CD8-positive, alpha-beta memory T cell (primary cell): ENCODE measurements at places on chromosomes 2 and 18. TPM values are rescaled to one million over a fixed set of nuclear protein-coding genes. Genes with fewer than 3 reads are reported as not detected.

DNA sequence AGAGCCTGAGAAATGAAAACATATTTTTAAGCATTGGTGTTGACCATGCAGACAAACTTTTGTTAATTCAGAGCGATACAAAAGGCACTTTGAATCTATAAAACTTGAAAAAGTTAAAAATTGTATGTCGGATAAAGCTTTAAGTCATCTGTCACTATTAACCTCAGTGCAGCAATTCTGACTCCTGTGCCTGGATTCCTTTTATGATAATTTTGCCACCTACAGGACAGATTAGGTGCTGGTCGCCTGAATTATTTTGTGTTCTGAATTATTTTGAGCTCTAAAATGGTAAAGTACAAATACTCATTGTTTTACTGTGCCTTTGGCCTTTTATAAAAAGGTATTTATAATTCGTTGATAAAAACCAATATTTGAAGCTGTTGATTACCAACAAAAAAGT, 19.4 kb upstream of the RNF138 start:
- no peak for DNase-seq
- H3K36me3 ChIP-seq = peaks cover 7% of the 10 kb centered on the region
- H3K27ac ChIP-seq = no peak overlapping the region
- no peaks in the 10 kb centered on the region for H3K27me3 ChIP-seq
- H3K4me3 ChIP-seq = no peak overlapping the region
- no peaks in the 10 kb centered on the region for H3K4me1 ChIP-seq

DNA sequence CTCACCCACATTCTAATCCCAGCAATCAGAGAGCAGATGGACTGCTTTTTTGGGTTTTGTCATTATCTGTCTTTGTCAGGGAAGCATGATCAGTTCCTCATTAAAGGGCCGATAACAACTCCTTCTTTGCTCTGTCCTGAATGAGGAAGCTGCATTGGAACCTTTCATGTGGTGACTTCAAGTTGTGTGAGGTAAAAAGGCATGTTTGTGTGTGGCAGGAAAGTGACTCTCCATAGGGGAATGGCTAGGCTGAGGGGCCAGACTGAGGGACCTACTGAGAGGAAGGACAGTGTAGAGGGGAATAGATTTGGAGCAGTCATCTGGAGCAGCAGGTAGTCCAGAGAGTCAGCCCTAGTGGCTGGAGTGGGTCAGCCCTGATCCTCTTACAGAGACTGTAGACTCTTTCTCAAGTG, 23.6 kb upstream of the LRRTM1 start:
- H3K4me1 ChIP-seq = no peaks in the 10 kb centered on the region
- no peaks in the 10 kb centered on the region for H3K36me3 ChIP-seq
- H3K27me3 ChIP-seq = no peaks in the 10 kb centered on the region
- no peak overlapping the region for H3K27ac ChIP-seq

DNA sequence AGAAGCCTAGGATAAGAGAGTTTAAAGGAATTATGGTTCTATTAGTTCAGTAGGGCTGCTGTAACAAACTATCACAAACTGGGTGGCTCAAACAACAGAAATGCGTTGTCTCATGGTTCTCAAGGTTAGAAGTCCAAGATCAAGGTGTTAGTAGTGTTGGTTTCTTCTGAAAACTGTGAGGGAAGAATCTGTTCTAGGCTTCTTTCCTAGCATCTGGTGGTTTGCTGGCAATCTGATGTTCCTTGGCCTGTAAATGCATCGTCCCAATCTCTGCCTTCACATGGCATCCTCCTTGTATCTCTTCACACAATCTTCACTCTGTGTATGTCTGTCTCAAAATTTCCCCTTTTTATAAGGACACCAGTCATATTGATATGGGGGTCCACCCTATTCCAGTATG, 76.3 kb downstream of the MDH1 start:
- H3K4me3 ChIP-seq = no peak overlapping the region
- H3K36me3 ChIP-seq = no peaks in the 10 kb centered on the region
- no peak for DNase-seq
- H3K4me1 ChIP-seq = no peaks in the 10 kb centered on the region
- no peaks in the 10 kb centered on the region for H3K27me3 ChIP-seq

DNA sequence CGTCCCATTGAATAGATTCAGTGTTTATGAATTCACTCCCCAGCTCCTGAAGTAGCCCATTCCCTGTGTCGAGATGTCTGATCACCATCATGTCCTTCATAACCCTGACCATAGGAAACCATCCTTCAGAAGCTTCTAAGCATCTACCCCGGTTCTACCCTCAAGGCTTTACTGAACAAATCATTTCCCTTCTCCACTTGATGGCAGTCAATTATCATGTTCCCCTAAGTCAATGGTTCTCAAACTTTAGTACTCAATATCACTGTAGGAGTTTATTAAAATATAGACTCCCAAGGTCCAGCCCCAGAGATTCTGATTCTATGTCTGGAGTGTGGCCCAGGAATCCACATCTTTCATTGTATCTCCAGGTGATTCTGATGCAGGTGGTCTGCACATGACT, 228.4 kb upstream of the SP5 start:
- no peak overlapping the region for H3K4me3 ChIP-seq
- no peak for DNase-seq
- H3K27me3 ChIP-seq = no peaks in the 10 kb centered on the region
- no peaks in the 10 kb centered on the region for H3K4me1 ChIP-seq
- H3K36me3 ChIP-seq = no peaks in the 10 kb centered on the region
- no peak overlapping the region for H3K27ac ChIP-seq

DNA sequence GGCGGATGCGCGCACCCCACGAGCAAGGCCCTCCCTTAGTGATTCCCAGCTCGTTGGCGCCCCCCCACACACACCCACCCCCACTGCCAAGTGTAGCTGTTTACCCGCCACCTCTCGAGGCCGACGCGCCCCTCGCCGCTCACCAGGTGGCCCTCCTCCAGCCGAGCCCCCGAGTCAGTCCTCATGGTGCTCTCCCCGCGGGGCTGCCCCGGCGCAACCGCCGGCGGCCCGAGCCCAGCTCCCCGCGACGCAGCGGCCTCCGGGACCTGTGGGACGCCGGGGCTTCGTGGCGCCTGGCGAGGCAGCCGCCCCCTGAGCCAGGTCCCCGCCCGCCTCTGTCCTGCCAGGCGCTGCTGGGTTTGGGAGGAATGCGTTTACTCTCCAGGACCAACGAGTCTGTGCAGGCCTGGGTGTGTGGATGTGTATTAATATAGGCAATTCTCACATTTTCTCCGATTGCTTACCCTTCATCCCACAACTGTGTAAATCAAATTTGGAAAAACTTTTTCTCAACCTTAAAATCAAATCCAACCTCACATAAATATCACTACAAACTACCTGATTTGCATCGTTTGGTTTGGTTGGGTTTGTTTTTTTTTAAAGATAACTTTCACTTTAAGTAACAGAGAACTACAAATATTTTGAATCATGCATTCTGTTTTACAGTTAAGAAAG, at the start of gene TMEM237:
TSS of gene TMEM237 (minus strand) at position 288 of the 675 bp plus-strand sequence. CDS start at position 185, 103 bp downstream.
- H3K36me3 ChIP-seq = no peaks in the 10 kb centered on the region
- H3K4me3 ChIP-seq = peak within 1 kb of the TSS; percentile 98
- H3K27ac ChIP-seq = peak within 1 kb of the TSS; percentile 97
- DNase-seq = peak; percentile 66

GRCh38 chr2:132593171-132593570, 76.8 kb downstream of the LYPD1 start:
- H3K4me3 ChIP-seq = no peak overlapping the region
- no peaks in the 10 kb centered on the region for H3K36me3 ChIP-seq
- no peaks in the 10 kb centered on the region for H3K4me1 ChIP-seq
- no peak overlapping the region for H3K27ac ChIP-seq

GRCh38 chr2:85920810-85921545, 32.2 kb upstream of the ST3GAL5 start:
- H3K36me3 ChIP-seq = no peaks in the 10 kb centered on the region
- no peaks in the 10 kb centered on the region for H3K27me3 ChIP-seq
- H3K4me3 ChIP-seq = no peak overlapping the region
- no peak overlapping the region for H3K27ac ChIP-seq
- H3K4me1 ChIP-seq = no peaks in the 10 kb centered on the region
- no peak for DNase-seq

GRCh38 chr18:23635283-23636070, 27.2 kb downstream of the ANKRD29 start:
- no peak overlapping the region for H3K4me3 ChIP-seq
- peaks cover 3% of the 10 kb centered on the region for H3K27me3 ChIP-seq
- no peak for DNase-seq
- H3K4me1 ChIP-seq = no peaks in the 10 kb centered on the region
- H3K36me3 ChIP-seq = no peaks in the 10 kb centered on the region
- no peak overlapping the region for H3K27ac ChIP-seq

DNA sequence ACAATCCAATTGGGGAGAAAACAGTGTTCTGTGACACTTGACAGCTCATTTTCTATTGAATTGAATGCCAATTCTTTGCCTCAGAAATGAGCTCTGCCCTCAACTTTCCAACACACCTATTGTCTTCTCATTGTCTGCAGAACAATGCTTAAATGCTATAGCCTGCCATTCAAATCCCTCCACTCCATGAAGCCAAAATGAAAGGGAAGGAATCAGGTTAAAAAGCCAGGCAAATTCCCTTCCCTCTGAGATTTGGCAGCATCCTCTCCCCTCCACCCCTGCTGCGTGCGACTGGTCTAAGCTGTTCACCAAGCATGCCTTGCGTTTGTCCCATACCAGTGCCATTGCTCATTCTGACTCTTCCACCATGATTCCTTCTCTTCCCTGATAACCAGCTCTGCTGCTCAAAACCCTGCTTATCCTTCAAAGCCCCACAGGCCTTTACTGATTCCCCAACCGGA, 32.4 kb upstream of the TMEM131 start:
- peaks cover 13% of the 10 kb centered on the region for H3K4me1 ChIP-seq
- H3K36me3 ChIP-seq = no peaks in the 10 kb centered on the region
- DNase-seq = no peak
- no peak overlapping the region for H3K4me3 ChIP-seq
- no peak overlapping the region for H3K27ac ChIP-seq

- DNase-seq = no peak
- no peaks in the 10 kb centered on the region for H3K36me3 ChIP-seq
- H3K4me1 ChIP-seq = no peaks in the 10 kb centered on the region
- no peak overlapping the region for H3K27ac ChIP-seq
These were observed 372.2 kb upstream of the SMIM21 start for GRCh38 chr18:75799449-75800330.

DNA sequence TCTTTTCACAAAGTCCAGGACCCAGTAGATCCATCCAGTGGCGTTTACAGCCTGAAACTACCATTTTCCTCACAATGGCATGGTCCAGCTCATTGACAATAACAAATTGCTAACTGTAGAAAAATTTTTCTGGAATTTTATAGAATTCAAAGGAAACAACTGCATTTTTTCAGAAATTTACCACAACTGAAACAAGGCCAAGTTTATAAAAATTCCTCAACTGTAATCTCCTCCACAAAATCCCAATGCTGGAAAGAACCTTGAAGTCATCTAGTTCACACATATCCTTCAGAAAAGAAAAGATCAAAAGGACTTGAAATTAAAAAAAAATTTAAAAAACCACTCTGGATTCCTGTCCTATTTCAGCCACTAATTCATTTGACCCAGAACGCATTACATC, 226.0 kb upstream of the CTAGE1 start:
- H3K27me3 ChIP-seq = no peaks in the 10 kb centered on the region
- no peak overlapping the region for H3K4me3 ChIP-seq
- DNase-seq = no peak

GRCh38 chr2:10658914-10659257, 30.9 kb downstream of the NOL10 start:
- H3K27ac ChIP-seq = no peak overlapping the region
- peaks cover 8% of the 10 kb centered on the region for H3K4me1 ChIP-seq
- DNase-seq = no peak
- H3K27me3 ChIP-seq = no peaks in the 10 kb centered on the region
- H3K4me3 ChIP-seq = no peak overlapping the region
- peaks cover 10% of the 10 kb centered on the region for H3K36me3 ChIP-seq

DNA sequence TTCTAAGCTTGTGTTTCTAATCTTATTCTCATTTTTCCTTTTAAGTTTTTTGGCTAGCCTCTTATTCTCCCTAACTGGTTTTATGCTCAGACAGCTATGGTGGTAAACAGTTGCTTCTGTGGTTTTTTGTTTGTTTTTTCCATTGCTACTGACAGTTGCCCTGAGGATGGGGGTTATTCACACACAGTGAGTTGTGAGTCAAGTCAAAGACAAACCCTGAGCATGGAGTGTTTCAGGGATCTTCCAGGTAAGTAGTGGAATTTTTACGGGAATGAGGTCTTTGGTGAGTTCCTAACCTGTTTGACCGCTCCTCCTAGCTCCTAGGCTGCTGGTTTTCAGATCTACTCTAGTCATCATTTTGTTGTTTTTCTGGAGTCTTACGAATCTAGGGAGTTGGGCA, 162.8 kb downstream of the ZNF407 start:
- no peaks in the 10 kb centered on the region for H3K27me3 ChIP-seq
- DNase-seq = no peak
- H3K4me1 ChIP-seq = no peaks in the 10 kb centered on the region
- no peaks in the 10 kb centered on the region for H3K36me3 ChIP-seq
- no peak overlapping the region for H3K27ac ChIP-seq

DNA sequence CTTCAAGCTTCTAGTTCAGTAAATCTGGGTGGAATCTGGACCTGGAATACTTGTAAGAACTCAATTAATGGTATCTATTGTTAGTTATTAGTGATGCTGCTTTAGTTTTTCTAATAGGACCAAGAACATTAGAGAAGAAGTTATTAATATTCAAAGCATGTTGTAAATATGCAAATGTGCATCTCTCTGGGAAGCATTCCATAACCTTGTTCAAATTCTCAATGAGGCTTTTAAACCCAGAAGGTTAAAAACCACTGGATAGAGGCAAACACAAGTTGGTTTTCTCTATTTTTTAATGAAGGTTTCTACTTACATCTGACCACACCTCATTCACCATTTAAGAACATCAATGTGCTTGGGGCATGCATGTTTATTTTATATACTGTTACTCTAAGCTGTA, 16.1 kb upstream of the ACVR1C start:
- DNase-seq = no peak
- no peaks in the 10 kb centered on the region for H3K27me3 ChIP-seq
- H3K4me1 ChIP-seq = no peaks in the 10 kb centered on the region
- no peak overlapping the region for H3K27ac ChIP-seq
- H3K36me3 ChIP-seq = no peaks in the 10 kb centered on the region

- H3K4me3 ChIP-seq = no peak overlapping the region
- no peaks in the 10 kb centered on the region for H3K27me3 ChIP-seq
- no peak for DNase-seq
- H3K4me1 ChIP-seq = peaks cover 7% of the 10 kb centered on the region
- H3K36me3 ChIP-seq = no peaks in the 10 kb centered on the region
These were observed 85.1 kb downstream of the ARL4C start for GRCh38 chr2:234411793-234412192.

- DNase-seq = no peak
- H3K4me1 ChIP-seq = no peaks in the 10 kb centered on the region
- no peak overlapping the region for H3K4me3 ChIP-seq
These were observed 208.9 kb downstream of the LPIN1 start for GRCh38 chr2:11955314-11955713.

Gene SLC9A4
- total RNA-seq = not detected

Gene TXNDC2
- total RNA-seq = not detected

Gene APCDD1
- total RNA-seq = not detected

Gene FHOD3
- not detected for total RNA-seq

Gene LYPD6
- total RNA-seq = not detected

Gene FLACC1
- total RNA-seq = 1.8 TPM

Gene RND3
- not detected for total RNA-seq

Gene UPP2
- total RNA-seq = not detected
